ENCODE measurements at places on chromosomes 6 and 20.

DNA sequence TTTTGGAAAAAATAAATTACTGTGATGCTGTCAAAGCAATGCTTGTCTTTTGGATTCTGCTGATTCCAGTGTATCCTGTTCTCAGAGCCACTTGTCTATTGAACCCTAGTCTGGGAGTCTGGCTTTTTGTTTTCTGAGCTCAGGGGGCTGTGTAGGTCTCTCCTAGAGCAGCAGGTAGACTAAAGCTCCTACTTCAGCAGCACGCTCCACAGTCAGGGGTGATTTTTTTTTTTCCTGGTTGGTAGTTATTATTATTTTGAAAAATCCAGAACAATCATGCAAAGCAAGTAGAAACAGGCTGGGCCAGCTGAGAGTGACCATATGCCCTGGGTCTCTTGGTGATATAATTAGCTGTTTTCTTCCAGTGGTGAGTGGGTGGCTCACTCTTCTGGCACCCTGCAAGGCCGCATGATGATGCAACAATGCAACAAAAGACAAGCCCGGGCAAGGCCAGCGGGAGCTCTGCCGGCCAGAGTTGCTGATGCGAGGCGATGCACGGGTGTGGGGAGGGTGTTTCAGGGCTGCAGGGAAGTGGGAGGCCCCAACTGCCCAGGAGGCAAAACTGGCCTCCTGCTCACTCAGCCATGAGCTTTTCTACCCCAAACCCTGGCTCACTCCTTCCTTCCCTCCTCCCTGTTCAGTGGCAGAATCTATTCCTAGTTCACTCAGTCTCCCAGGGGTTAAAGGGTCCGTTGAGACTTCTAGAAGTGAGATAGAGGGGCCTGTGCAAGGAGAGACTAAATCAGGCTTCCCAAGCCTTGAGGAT lies 11.5 kb upstream of the CDKN1A start:
- peak; percentile 82 for DNase-seq

- DNase-seq, result no peak
Observed at GRCh38 chr20:61845233-61845671, 220.4 kb downstream of the TAF4 start.

- no peak for DNase-seq
Observed at GRCh38 chr6:10369896-10370295, 45.0 kb downstream of the TFAP2A start.

- DNase-seq, result peak; percentile 24
Observed at GRCh38 chr6:107228754-107229153, 113.4 kb upstream of the BEND3 start.

GRCh38 chr20:23296841-23297701 lies 53.5 kb upstream of the NXT1 start:
- DNase-seq, result no peak

- no peak for DNase-seq
Observed at GRCh38 chr6:149967591-149967990, 3.8 kb downstream of the ULBP1 start.

DNA sequence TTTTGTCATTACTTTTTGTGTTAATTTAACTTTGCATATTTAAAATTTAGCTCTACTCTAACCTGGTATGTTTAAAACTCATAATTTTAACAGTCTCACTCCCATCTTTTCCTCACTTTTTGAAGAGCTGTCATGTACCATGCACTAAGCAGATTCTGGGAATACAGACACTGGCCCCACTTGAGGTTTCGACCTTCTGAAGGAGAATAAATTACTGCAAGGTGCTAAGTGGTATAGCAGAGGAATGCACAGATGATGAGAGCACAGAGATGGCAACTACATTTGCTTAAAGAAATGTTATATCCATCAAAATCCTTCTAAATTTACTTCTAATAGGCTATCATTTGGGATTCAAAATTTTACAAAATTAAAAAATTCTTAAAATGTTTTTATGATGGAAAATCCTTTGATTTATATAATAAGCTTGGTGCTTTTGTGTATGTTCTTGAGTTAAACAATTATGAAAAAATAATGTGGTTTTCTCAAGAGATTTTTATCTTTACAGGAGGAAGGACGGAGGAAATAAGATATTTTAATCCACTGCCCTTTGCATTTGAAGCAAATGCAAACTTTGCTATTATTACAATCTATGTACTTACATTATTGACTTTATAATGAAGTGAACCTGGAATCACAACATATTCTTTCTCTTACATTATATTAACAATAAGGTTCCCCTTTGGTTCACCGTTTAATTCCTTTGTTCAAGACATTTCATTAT lies 79.3 kb downstream of the AHI1 start:
- DNase-seq, result no peak

GRCh38 chr20:11234181-11234580 lies 560.4 kb upstream of the JAG1 start:
- no peak for DNase-seq

DNA sequence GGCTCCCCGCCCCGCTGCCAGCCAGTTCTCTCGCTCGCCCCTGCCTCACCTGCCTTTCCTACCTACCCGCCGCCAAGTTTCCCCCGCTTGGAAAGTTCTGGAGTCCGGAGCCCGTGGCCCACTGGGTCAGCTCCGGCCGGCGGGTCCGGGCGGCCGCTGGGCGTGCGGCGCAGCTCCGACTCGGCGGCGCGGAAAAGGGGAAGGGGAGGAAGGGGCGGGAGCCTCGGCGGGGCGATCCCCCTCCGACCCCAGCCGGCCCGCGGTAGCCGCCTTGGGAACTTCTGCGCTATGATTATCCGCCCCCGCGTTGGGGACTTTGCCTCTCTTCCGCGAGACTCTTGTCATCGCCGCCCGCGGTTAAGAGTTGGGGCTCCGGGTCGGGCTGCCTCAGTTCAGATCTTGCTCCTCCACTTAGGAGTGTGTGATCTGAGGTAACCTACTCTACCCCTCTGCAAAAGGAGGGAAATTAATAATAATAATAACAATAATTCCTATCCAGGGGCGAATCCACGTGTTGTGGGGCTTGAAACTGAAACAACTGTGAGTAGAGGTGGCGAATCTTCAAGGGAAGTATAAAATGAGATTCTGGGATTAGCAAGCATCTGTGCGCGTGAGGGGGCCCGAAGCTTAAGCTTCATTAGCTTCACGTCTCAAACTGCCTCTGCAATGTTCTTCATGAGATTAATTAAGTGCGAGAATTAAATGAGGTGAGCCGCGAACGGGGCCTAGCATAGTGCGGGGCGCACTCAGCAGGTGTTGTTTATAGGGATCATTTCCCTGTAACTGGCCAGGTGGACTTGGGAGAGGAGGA lies 30.8 kb downstream of the SF3B5 start:
- peak; percentile 57 for DNase-seq

GRCh38 chr6:21845018-21845417 lies 251.5 kb downstream of the SOX4 start:
- DNase-seq, result no peak

- DNase-seq, result no peak
Observed at GRCh38 chr6:160336200-160336599, 12.0 kb upstream of the SLC22A3 start.

- no peak for DNase-seq
Observed at GRCh38 chr6:5205877-5206850, 54.6 kb downstream of the LYRM4 start.

DNA sequence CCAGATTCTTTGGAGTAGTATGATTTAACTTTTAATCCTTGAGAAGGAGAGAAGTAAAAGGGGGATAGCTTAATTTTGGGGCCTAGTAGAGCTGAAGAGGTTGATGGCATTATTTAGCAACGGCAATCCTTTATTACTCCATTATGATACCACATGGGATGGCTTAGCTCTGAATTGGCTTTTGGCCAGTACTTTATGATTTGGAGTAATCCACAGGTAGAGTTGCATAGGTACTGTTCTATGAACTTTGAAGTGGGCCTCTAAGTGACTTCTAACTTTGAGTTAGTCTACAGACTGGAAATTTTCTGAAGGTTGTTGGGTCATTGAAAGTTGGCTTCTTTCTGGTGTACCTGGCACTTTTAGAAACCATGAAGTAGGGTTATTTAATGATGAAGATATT lies 11.6 kb downstream of the YWHAB start:
- DNase-seq, result no peak

DNA sequence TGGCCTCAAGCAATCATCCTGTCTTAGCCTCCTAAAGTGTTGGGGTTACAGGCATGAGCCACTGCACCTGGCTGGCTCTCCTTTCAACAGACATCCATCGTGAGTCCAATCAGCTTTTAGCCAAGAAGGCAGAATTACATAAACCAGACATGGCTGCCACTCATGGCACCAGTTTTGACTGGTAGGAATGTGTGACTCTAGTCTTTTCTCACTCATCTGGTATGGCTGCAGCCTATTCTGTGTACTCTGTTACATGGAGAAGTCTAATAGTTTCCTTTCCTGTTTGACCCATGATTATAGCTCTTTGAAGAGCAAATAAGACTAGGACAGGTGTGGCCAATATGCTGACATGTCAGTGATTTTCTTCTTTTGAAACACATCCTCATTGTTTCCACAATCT lies 27.0 kb upstream of the RNF144B start:
- no peak for DNase-seq

DNA sequence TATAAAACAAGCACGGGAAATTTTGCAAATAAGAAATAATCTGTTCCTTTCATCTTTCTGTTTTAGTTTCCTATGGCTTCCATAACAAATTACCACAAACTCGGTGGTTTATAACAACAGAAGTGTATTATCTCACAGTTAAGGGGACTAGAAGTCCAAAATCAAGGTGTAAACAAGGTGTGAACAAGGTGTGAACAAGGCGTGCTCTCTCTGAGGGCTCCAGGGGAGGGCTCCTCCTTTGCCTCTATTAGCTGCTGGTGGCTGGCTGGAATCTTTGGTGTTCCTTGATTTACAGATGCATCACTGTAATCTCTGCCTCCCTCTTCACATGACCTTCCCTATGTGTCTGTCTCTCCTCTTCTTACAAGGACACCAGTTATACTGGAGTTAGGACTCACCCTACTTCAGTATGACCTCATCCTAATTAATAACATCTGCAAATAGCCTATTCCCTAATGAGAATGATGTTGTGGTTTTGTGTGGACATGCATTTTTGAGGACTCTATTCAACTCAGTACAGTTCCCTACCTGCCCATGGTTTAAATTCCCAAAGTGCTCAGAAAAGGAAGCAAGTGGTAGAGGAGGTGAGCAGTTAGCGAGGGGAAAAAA lies 17.5 kb upstream of the BMP5 start:
- no peak for DNase-seq

DNA sequence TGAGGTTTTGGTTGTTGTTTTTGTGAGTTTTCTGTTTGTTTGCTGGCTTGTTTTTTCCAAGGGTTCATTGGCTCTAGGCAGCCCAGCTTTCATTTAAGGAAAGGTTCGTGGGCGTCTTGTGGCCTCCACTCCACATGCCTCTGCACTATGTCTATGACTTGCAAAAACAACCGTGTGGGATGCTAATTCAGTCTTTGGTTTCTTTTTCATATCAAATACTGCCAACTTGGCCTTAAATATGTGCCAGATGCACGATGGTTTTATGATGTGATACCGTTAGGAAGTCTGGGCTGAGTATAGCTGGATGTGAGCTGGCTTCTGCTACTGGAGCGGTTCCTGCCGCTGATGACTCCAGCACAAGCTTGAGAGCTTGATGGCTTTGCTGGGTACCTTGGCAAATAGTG lies 96.3 kb downstream of the BMP2 start:
- no peak for DNase-seq

DNA sequence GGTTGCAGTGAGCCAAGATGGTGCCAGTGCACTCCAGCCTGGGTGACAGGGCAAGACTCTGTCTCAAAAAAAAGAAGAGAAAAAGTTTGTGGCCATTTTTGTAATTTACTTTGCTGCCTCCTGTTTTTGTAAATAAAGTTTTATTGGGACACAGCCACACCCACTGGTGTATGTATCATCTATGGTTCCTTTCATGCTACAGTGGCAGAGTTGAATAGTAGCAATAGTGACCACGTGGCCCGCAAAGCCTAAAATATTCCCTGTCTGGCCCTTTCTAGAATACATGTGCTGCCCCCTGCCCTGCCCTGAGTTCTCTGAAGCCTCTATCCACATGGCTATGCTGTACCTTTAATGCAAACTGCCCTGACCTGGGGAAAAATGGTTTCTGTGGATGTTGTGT lies 75.3 kb upstream of the ZNF133 start:
- no peak for DNase-seq

GRCh38 chr20:58742668-58743566 lies 50.3 kb downstream of the NPEPL1 start:
- no peak for DNase-seq

GRCh38 chr6:33721508-33721907 lies 10.0 kb upstream of the UQCC2 start:
- DNase-seq, result no peak

DNA sequence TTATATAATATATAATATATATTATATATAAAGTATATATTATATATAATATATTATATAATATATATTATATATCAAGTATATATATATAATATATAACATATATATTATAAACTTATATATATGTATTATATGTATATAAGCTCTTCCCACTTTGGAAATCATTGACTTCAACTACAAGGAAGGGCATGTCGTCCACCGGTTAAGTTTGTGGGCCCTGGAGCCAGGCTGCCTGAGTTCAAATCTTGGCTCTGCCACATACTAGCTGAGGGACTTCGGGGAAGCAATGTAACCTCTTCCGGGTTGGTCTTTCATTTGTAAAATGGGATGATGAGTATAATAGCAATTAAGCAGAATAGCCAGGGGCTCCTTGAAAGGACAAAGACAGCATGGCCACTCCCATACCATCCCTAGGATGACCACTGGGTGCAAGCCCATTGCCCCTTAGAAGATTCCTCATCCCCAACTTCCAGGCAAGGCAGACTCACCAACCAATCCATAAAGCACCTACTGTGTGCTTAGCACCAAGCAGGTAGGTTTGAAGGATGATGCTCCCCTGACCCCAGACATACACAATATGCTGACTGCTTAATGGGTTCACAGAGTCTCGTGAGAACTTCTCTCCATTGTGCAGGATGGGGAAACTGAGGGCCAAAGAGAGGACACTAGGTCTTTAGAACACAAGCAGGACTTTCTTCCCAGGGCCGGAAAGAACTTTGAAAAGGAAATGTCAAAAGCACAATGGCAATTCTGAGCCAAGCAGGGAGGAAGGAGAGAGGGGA lies 163.2 kb downstream of the MRPL14 start:
- no peak for DNase-seq

- no peak for DNase-seq
Observed at GRCh38 chr6:158529629-158530028, 30.3 kb upstream of the TMEM181 start.

GRCh38 chr6:37357288-37357687 lies 3.5 kb downstream of the RNF8 start:
- DNase-seq, result no peak

GRCh38 chr6:159086033-159086618 lies 41.3 kb upstream of the TAGAP start:
- DNase-seq, result no peak

GRCh38 chr6:127618729-127619128 lies 41.8 kb downstream of the C6orf58 start:
- DNase-seq, result no peak
